ENCODE measurements at places on chromosomes 16 and 17.

DNA sequence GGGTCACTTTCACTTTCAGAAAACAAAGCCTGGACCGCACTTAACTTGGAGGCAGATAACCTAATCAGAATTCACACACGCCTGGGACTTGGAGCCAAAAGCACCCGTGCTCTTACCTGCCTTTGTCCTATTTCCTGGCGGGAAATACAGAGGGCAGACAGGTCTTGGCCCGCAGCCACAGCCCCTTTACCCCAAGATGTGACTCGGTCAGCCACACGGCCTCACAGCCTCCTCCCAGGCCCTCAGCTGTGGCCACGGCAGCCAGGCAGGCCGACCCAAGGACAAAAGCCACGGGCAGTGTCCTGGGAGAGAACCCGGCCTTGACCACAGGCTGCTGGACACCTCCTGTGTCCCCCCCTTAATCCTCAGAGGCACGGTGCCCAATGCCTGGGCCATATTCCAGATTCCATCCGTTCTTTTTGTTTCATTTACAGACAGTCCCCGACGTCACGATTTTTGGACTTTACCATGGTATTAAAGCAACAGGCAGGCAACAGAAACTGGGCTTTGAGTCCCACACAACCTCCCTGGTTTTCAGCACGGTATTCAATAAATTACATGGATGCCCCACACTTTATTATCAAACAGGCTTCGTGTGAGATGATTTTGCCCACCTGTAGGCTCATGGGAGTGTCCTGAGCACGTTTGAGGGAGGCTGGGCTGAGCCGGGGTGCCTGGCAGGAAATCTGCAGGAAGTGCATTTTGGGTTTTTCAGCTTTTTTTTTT, 30.1 kb upstream of the GAA start:
- DNase-seq = no peak

DNA sequence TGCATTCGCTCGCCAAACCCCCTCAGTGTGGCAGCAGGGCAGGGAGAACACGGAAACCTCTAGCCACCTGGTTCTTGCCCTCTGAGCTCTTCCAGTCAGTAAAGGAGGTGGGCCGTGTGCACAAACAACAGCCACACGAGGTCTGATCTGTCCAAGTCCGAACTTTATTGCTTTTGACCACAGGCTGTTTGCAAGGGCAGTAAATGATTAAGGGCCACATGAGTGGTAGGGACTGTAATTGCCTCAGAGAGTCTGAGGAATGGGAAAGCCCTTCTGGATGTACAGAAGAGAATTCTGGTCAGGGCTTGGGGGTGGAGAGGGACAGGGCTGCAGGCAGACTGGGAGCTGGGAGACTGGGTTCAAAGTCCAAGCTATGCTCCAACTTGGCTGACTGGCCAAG, 75.7 kb upstream of the LHX1 start:
- DNase-seq = no peak

GRCh38 chr17:80347536-80347935, 67.4 kb upstream of the ENDOV start:
- DNase-seq = no peak

DNA sequence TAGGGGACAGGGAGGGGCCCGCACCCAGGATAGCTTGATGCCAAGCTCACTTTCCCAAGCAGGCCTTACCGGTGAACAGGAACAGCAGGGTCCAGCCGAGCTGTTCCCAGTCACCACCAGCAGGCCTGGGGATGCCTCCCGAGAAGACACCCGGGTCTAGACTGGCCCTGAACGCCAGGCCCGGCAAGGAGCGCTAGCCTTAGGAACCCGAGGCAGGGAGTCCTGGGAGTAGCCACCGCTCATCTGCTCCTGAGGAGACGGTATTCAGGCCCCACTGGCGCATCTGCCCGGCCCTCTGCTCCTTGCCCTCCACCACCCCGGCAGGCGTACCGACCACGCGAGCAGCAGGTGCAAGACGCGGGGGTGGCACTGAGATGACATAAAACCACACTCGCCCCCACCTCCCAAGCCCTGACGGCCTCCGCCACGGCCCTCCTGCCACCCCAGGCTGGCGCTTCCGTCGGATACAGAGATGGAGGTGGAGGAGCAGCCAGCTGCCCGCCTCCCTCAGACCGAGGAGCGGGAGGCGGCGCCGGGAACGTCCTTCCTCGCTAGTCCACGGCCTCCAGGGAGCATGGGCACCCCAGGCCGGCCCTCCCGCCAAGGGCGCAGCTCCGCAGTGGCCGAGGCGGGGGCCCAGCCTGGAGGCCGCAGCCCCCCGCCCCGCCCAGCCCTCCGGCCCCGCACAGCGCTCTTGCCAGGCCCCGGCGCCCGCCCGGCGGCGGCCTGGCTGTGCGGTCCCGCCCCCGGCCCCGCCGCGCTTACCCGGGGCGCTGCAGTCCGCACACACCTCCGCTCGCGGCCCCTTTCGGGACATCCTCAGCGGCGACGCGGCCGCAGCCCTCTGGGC, 661 bp downstream of the GIT1 start:
- no peak for DNase-seq

GRCh38 chr17:10458701-10459100, 10.7 kb downstream of the MYH4 start:
- no peak for DNase-seq

- no peak for DNase-seq
Observed at GRCh38 chr16:12083631-12084030, 107.1 kb downstream of the SNX29 start.

GRCh38 chr16:35425270-35425669, 1965.9 kb downstream of the TP53TG3F start:
- DNase-seq = no peak
